Forelimb muscle (tissue), 1 donor: ENCODE measurements at places on chromosomes 1 and 21. TPM values are rescaled to one million over a fixed set of nuclear protein-coding genes. Genes with fewer than 3 reads are reported as not detected.

- DNase-seq = no peak
Measured at GRCh38 chr21:31426235-31426797, 82.3 kb upstream of the TIAM1 start.

DNA sequence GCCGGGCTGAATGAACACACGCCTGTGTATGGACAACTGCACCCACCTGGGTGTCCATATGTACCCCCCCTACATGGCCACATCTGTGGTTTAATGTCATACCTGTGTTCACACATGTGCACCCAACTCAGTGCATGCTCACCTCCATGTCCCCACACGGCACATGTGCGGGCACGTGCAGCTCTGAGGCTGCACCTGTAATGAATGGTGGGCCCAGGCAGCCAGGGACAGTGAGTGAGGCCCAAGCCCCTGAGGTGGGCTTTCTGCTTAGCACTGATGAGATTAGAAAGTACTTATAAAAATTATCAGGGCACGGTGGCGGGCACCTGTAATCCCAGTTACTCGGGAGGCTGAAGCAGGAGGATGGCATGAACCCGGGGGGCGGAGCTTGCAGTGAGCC is 42.5 kb upstream of the CSF3R start:
- DNase-seq = no peak

- no peak for DNase-seq
Measured at GRCh38 chr1:213055767-213056166, 4.7 kb downstream of the RPS6KC1 start.

- no peak for DNase-seq
Measured at GRCh38 chr1:99465176-99465900, 180.6 kb upstream of the PALMD start.

DNA sequence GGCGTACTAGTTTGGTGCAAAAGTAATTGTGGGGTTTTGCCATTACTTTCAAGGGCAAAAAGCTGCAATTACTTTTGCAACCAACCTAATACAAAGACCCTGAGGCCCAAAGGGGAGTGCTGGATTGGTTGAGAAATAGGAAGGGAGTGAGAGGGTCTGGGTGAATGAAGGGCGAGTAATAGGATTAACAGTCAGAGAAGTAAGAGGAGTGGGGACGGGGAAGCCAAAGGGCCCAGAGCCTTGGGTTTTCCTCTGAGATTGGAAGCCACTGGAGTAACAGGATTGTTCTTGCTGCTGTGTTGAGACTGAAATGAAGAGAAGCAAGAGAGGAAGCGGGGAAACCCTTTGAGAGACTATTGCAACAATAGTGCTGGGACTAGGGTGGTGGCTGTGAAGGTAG is 19.0 kb upstream of the PRELP start:
- DNase-seq = no peak

DNA sequence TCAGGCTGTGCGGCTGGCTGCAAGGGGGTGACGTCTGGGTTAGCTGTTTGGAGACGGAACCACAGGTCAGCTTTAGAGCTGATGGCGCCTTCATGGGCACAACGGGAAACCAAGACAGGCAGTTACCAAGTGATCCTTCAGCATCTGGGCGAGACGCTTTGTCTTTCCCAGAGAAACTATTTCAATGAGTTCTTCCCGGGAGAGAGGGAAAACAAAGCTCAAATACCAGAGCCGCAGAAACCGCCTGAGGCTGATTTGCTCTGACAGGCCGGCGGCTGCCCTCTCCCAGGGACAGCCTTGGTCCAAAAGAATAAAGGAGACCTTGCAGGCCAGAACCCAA is 76.5 kb downstream of the CD58 start:
- DNase-seq = no peak

DNA sequence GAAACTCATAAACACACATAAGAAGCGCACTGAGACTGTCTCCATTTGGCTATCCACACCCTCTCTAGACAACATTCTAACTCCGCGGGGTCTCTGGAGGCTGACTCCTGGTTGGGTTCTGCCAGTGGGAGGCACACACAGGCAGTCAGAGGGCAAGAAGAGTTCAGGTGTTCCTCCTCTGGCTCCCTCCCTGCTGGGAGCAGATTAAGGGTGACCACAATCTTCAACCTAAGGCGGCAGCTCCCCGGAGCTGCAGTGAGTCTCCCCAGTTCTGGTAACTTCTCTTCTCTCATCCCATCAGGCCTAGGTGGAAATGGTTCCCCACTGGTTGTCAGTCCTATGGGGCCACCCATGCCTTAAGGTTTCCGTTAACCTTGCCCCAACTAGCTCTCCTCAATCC is 7.4 kb upstream of the TENT5C start:
- DNase-seq = no peak

DNA sequence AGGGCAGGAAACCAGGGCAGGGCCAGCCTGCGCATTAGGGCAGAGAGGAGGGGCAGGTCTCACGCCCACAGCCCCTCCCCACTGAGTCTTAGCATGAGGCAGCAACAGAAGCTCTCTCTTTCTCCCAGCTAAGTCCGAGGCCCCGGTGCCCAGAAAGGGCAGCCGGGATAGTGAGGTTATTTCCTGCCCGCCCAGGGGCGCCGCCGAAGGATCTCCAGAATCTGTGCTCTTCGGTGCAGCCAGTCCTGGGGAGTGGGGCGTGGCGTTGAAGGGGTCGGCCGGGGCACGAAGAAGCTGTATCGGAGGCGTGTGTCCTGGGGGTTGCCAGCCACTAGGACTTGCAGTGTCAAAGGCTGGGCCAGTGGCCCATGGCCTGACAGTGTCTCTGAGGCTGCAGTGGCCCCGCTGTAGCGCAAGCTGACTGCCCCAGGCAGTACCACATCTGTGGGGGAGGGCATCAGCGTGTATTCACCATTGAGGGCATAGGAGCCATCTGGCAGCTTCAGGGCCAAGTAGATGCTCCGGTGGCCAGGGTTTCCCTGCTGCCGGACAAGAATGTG is 7.8 kb downstream of the ADAMTS4 start:
- no peak for DNase-seq

GRCh38 chr1:115283249-115283648 is 54.8 kb downstream of the NGF start:
- no peak for DNase-seq

DNA sequence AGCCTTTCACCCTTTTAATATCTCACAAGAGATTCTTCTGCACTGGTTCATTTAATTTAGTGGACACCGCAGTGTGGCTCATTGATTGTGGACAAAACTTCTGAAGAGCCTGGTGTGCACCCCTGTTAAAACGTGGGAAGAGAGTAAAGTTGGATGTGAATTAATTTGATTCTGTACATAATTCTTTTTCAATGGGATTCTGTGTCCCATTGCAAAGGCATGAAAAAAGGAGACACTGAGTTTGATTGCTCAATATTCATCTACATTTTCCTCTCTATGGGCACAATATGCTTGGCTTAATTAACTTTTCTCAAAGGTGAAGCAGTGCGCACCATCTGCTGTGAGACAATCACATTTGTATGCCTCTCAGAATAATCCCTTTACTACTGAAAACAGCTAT is 95.1 kb downstream of the BARHL2 start:
- no peak for DNase-seq

DNA sequence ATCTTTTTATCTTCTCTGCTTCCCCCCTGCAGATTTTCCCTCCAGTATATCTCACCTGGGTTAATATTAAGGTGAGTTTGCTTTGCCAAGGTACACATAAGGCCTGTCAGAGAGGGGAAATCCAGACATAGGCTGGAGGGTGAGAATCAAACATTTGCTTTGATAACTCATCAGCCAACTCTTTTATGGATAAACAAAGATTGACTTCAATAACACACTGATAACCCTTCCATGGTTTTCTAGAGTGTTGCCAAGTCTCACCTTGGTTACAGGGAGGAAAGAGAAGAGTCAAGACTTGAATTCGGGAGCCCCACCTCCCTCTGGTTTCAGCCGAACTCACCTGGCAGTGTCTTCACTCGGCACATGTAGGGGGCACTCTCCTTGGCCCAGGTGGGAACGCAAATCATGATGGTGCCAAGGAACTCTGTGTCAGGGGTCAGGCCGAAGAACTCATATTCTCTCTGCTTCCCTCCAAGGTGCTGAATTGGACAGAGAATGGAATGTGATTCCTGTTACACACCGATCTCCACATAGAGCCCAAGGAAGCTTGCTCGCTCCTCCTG is 15.1 kb downstream of the IL22RA1 start:
- no peak for DNase-seq

Gene CD1D
- 1.3 TPM for polyA plus RNA-seq

Gene DMBX1
- polyA plus RNA-seq = not detected

Gene RNU1-4
- polyA plus RNA-seq = not detected
